ENCODE measurements at places on chromosomes 5 and 9.

DNA sequence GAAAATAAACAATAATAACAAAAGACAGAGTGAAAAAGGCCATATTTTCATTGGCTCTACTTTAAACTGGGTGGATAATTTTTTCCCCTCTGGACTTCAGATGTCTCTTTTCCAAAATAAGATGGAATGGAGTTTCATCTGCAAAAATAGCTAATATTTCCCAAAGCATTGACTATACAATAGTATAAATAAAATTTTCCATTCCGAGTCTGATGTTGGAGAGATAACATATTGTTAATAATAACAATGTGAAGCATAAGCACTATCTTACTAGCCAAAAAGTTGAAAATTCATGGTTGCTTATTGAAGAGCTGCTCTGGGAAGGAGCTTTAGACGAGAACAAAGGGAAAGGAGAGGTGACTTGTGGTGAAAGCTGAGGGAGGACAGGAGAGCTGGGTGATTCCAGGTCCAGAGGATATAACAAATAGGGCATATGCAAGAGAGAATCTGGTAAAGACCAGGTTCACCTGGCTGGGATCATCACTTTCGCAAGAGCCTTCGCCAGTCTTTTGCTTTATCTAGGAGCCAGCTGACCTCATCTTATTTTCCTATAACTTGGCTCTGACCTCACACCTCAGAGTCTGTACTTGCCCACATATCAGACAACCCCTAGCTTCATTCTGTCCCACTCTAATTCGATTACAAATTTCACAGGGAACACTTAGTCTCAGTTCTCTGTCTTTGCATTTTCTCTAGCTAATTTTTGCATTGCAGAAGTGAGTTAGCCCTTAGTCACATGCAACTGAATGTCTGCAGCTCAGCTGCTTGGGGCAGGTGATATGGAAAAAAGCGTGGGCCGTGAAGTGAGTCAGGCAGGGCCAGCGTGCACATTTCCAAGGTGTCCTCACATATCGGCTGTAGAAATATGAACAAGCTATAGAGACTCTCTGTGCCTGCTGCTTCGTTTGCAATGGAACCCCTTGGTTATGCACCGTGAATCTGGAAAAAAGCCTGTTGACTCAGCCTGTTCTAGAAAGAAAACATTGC is 7.6 kb upstream of the ZNF474 start:
- DNase-seq, result no peak

DNA sequence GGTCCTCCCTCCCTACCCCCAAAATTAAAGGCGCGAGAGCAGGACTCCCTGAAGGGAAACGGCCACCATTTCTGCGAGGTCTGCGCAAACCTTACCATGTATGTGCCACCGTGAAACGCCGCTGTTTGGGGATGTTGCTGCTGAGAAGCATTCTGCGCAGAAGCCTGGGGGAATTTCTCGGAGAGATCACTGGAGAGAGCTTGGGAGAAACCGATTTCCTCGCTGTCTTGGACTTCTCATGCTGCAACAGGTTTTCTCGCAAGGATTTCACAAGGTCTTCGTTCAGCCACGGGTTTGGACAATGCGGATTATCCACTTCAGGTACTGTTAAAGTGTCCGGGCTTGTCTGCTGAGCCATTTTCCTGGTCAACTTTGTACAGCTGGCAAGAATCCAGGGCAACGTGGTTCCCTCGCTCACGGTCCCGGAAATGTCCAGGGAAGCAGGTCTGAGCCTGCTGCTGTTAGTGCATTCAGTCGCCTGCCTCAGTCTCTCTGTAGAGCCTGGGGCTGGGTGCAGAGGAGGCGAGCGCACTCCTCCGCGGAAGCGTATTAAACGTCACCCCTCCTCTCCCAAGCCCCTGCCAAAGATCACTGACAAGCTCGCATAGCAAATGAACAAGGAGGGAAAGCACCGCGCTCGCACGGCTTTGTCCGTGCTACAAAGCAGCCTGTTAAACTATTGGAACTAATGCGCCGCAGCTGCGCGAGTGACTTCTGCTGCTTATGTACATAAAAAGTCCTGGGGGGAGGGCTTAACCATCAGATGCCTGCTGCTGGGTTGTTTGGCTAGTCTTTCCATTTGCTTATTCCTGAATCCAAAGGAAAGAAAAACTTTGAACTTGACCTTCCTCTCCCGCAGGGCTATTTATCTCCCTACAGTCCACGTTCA is 125.1 kb downstream of the PDE4D start:
- DNase-seq, result peak; percentile 57

DNA sequence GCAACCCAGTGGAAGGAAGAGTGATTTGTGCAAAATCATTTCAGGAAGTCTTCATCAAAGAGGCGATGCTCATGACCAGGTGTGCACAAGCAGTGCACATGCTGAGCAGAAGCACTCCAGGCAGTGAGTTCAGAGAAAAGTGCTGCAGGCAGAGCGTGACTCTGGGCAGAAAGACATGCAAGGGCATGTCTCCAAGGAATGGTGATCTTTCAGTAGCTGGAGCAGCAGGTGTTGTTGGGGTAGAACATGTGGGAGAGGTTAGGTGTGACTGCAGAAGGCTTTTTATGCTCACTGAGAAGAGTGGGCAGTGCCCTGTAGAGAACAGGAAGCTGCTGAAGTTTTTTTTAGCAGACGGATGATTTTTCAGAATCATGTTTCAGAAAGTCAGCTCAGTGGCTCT is 545.4 kb upstream of the TLE4 start:
- no peak for DNase-seq

GRCh38 chr9:132833550-132834121 is 44.4 kb downstream of the AK8 start:
- no peak for DNase-seq

DNA sequence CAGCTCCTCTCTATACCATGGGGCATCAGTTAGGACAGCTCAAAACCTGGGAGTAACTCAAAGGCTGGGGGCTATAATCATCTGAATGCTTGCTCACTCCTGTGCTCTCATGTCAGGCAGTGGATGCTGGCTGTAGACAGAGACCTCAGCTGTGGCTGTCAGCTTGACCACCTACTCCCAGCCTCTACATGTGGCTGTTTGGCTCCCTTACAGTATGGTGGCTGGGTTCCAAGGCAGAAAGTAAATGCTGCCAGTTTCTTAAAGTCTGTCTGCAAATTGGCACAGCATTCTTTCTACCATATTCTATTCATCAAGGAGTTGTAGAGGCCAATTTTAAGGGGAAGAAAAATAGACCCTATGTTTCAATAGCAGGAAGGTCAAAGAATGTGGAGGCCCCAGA is 66.9 kb downstream of the TMC1 start:
- DNase-seq, result no peak

DNA sequence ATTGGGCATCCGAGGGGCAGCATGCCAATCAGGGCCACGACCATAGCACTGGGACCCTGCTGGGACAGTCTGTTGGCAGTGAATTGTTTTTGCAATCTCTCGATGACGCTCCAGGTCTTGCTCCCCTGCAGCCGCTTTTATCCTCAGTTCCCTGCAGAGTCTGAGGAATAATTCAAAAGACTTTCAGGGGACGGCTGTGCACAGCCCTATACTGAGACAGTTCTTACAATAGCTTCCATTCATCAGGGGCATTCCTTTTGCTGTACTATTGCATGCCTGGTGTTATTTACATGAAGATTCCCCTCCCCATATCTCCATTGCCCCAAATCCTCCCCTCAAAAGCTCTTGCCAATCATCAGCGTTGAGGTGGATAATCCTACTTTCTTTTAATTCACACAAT is 163.3 kb upstream of the WWC1 start:
- no peak for DNase-seq

- no peak for DNase-seq
These were observed 102.2 kb downstream of the TRIO start for GRCh38 chr5:14245132-14245925.

DNA sequence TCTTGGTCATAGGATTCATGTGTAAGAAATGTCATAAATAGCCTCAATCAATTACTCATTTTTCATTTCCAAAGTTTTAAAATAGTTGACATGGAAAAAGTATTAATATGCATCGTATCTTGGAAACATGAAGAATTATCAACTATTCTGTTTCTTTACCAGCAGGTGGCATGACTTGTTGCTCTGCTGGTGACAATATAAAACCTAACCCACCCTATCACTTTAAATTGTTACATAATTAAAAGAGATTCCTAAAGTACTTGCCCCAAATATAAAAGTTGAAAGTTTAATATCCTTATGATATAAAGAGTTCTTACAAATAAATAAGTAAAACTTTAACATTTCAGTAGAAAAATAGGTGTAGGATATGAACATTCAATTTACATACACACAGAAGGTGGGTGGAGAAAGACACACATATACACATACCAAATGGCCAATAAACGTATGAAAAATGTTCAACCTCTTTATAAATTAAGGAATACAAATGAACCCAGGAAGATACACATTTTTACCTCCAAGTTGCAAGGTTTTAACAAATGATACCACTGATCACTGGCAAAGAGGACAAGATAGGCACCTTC is 30.6 kb downstream of the MAP1B start:
- no peak for DNase-seq

DNA sequence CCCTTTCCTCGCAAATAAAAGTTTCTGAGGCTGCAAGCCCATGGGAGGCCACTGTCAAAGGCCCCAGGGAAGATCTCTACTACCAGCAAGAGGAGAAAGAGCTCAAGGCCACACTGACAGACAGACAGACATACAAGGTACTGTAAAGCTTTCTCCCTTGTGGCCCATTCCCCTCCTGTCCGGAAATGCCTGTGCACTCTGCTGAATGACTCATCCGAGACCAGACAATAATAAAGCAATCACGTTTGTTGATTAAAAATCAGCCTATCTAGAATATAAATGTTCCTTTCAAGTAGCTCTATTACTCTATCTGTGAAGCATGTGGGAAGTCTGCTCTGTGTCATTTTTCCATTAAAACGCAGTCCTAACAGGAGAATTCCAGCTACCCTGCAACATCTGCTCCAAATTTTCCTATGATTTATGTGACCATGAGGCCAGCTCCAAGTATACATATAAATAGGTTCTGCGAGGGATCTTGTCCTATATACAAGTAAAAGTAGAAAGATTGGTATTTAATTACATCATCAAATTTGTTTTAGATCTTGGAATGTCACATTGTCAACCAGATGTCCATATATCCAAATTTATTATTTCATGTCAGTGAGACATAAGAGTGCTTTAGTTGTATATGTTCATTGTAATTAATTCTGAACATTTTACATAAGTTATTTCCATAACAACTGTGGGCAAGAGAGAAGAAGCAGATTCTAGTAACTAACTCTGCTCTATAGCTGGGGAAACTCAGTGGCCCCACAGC is 34.7 kb upstream of the TGFBI start:
- DNase-seq, result no peak

- DNase-seq, result no peak
These were observed 78.9 kb downstream of the ASTN2 start for GRCh38 chr9:117335837-117336433.

DNA sequence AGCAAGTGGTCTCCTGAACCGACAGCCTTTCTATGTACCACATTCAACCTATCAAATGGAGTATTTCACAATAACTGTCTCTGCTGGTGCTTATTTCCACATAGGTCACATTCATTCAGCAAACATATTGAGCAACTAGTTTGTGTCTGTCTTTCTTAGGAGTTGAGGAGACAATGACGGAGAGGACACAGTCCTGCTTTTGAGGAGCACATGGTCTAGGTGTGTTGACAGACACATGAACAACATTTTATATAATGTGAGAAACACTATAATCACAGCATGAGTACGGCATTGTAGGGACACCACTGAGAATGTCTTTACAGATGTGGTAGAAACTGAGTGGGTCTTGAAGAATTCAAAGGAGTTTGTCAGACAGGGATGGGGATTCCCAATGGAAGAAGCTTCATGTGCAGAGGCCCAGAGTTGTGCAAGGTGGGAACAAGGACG is 28.5 kb downstream of the NFIL3 start:
- DNase-seq, result no peak

- DNase-seq, result no peak
These were observed 10.8 kb downstream of the ZDHHC11B start for GRCh38 chr5:773517-774264.

DNA sequence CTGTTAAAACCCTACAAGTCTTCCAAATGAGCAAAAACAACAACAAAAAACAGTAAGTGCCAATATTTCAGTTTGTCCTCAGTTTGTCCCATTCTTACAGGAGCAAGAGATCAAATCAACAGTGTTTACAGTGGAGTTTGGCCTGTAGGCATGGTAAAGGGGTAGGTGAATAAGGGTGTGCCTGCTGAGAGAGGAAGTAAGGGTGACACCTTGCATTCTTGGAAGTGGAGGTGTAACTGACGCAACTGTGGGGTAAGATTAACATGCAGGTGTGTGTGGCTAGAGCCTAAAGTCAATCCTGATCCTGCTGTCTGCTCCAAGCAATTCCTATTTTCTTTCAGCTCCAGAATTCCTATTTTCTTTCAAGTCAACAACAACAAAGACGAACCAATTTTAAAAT is 43.4 kb downstream of the PFDN1 start:
- DNase-seq, result no peak

- no peak for DNase-seq
These were observed 380.8 kb upstream of the RFX3 start for GRCh38 chr9:3906437-3907213.

DNA sequence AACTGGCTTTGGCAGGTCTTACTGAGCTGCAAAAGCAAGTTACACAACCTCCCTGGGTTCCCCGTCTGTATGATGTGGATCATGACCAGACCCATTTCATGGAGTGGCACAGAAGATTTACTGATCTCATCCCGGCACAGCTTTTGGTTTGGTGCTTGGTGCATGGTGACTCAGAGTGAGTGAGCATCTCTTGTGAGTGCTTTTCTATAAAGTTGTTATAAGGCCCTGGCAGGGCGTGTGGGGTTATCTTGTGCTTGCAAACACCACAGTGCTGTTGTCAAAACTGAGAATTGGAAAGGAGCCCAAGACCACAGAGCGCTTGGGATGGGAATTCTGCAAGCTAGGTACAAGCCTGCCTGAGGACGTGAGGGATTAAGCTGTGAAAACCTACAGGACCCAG is 425.2 kb downstream of the GADD45G start:
- DNase-seq, result no peak

GRCh38 chr5:109388407-109388806 is 21.4 kb downstream of the PJA2 start:
- DNase-seq, result no peak

- no peak for DNase-seq
These were observed 592.7 kb upstream of the BRINP1 start for GRCh38 chr9:119961774-119962424.

DNA sequence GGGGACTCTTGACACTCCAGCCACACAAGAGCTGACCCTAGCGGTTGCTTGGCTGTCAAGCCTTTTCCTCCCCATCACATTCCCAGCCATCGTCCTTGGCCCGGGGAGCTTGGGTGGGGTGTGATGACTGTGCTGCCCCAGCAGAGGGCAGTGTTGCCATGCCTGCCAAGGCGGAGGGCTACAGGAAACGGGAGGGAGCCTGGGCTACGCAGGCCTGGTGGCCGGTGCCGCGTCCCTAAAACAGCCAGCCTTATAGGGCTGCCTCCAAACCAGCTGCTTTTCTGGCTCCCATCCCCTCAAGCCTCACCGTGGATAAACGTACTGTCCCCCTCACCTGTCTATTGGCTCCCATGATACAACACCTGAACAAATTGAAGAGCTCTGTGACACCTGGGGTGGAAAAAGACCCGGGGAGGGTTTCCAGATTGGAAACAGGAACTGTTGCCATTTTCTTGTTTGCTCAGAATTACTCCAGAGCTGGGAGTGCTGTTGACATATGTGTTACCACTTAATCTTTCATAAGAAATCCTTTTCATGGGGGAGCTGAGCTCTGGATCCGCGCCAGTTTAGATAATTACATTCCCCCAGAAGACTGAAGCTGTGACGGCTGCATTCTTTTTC is 72.8 kb upstream of the ASTN2 start:
- DNase-seq, result peak; percentile 52
